ENCODE measurements at places on chromosomes 6 and 20.

- DNase-seq, result no peak
Observed at GRCh38 chr20:1490643-1491195, 501 bp downstream of the SIRPB2 start.

DNA sequence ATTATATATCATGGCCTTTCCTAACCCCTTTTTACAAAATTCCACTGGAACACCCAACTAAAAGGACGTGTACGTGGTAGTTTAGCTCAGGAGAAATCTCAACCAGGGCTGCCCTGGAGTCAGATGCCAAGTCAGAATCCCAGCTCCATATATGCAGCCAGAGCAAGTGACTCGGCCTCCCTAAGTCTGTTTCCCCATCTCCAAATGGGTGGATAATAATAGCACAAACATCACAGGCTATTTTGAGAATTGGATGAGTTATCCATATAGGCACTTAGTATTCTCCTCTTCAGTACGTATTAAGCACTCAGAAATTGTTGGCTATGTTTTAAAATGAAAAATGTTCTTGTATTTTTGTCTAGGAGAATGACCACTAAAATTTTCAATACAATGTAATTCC is 481.5 kb downstream of the CD109 start:
- no peak for DNase-seq

GRCh38 chr6:164928057-164928727 is 381.2 kb downstream of the C6orf118 start:
- no peak for DNase-seq

- no peak for DNase-seq
Observed at GRCh38 chr6:106124015-106124414, 37.9 kb downstream of the PRDM1 start.

- DNase-seq, result no peak
Observed at GRCh38 chr20:2698912-2699311, 6.3 kb downstream of the EBF4 start.

GRCh38 chr6:31643818-31644454 is 8.5 kb downstream of the BAG6 start:
- no peak for DNase-seq

- DNase-seq, result no peak
Observed at GRCh38 chr20:60244373-60245146, 286.3 kb downstream of the CDH26 start.

DNA sequence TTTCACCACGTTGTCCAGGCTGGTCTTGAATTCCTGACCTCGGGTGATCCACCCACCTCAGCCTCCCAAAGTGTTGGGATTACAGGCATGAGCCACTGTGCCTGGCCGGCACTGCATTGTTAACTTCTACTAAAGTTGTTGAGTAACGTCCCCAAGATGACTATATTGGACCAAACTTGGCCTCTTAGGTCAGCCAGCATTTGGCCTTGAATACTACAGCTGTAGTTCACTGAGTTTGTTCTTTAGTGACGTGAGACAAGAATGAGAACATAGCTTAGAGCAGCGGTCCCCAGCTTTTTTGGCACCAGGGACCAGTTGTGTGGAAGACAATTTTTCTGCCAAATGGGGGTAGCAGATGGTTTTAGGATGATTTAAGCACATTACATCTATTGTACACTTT is 237.1 kb downstream of the TBC1D7 start:
- no peak for DNase-seq

DNA sequence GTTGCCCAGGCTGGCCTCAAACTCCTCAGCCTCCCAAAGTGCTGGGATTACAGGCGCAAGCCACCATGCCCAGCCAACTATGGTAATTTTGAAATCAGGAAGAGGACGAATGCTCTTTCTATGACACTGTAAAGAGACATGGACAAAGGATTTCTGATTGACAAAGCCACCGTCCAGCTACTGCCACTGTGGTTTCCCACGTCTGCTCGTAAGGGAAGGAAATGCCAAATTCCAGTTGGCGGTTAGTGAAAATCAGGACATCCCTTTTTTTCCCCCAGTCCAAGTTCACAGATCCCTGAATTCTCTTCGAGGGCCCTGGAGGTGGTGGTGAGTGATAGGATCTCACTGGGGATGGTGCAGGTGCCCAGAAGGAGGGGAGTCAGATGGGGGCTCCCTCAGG is 31.2 kb downstream of the SNAI1 start:
- no peak for DNase-seq

GRCh38 chr6:65524232-65524631 is 182.8 kb downstream of the EYS start:
- DNase-seq, result no peak

DNA sequence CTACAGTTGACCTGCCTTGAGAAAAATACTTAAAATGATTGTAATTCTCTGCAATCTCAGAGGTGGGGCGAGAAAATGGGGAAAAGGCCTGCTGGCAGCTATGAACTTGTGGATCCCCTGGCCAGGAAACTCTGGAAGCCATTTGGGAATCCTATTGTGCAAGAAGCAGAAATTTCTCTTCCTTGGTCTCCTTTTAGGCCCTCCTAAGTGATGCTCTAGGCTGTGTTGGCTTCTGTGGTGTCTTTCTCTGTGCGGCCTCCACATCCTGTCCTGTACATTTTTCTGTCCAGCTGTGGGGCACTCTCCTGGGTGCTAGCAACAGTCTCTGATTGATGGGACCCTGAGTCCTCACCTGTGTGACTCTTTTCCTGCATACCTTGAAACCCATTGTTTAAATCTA is 290.9 kb downstream of the FARS2 start:
- DNase-seq, result no peak

GRCh38 chr6:48426636-48427035 is 315.6 kb upstream of the PTCHD4 start:
- no peak for DNase-seq

GRCh38 chr6:121216928-121217327 is 117.4 kb downstream of the TBC1D32 start:
- DNase-seq, result no peak

- no peak for DNase-seq
Observed at GRCh38 chr6:132411296-132411695, 10.0 kb upstream of the MOXD1 start.

DNA sequence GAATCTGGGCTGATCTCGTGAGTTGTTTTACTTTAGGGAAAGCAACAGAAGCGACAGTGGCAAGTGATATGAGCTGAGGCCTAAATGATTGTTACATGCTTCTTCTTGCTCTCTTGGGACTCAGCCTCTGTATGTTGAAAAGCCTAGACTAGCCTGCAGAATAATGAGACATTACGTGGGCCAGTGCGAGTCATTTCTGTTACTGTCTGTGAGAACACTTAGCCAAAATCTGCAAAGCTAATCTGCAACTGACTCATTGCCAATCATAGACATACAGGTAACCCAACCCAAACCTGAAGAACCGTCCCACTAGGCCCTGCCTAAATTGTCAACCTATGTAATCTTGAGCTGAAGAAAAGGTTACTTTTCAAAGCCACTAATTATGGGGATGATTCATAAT is 77.4 kb upstream of the F13A1 start:
- no peak for DNase-seq

DNA sequence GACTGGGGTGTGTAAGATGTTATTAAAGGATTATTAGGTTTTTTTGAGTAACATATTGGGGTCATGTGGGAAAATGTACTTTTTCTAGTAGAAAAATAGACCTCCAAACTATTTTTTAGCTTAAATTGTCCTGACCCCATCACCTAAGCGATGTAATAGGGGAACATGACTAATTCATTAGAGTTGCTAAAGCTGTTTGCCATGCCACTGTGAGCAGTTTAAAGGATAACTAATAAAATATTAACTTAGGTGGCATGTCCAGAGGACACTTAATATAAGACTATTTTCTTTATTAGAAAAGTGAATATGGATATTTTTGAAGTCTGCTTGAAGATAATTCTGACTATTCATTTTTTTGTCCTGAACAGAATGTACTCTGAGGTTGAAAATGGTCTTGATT is 545.9 kb upstream of the BTBD3 start:
- DNase-seq, result no peak

DNA sequence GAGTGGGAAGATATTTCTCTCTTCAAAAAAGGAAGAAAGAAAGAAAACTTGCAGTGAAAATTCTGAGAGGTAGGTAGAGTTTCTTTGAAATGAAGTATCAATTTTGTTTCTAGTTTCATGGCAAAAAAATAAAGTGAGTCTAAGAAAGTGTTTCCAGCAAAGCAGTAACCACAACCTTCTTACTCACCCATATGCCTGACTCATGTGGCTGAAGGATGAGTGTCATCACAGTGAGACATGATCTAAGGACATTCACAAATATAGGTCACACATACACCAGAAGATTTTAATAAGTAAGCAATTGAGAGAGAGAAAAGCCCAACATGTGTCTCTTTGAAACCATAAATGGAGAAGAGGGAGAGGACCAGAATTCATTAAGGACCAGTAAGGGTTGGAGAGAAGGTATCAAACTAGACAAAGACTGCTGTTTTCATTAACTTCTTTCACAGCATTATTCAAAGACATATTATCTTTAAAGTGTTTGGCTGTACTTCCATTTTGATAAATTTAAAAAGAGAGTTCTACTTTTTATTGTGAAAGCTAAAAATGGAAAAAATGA is 169.5 kb downstream of the FRK start:
- peak; percentile 8 for DNase-seq

DNA sequence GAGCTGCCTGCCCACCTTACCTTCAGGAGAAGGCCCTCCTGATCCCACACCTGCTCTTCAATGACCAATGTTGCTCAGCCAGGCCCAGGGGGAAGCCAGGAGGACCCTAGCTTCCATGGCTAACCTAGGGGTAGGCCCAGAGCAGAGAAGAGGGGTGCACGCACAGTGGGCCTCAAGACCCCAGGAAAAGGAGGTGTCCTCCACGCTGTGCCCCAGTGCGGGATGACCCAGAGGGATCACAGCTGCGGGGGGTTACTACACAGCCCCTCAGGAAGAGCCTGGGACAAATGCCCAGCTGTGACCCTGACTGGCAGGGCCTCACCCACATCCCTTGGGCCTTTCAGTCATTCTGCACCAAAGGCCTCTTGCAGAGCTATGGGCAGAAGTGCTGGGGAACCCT is 31.6 kb upstream of the APMAP start:
- no peak for DNase-seq

GRCh38 chr6:123333000-123333756 is 303.6 kb downstream of the TRDN start:
- no peak for DNase-seq

DNA sequence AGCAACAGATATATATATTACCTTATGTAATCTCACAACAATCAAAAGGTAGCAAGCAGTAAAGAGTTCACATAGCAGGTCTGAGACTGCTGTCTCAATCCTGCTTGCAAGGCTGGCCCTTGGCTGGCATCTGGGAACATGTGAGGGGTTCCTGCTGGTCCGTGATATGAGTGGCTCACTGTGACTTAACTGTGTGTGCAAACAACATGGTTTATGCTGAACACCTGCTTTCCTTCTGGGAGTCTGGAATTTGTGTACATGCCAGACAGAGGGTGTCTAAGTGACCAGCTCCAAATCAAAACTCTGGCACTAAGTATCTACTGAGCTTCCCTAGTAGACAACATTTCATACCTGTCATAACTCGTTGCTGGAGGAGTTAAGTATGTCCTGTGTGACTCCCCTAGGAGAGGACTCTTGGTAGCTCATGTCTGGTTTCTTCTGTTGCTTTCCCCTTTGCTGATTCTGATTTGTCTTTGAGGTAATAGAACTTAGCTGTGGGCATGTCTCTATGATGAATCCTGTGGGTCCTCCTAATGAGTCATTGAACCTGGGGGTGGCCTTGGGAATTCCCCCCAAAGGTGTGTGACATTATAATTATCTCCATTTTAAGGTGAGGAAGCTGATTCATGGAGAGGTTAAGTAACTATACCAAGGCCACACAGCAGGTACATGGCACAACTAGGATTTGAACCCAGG is 131.6 kb upstream of the NEDD9 start:
- peak; percentile 68 for DNase-seq

- no peak for DNase-seq
Observed at GRCh38 chr20:57902473-57902872, 192.7 kb upstream of the PMEPA1 start.

DNA sequence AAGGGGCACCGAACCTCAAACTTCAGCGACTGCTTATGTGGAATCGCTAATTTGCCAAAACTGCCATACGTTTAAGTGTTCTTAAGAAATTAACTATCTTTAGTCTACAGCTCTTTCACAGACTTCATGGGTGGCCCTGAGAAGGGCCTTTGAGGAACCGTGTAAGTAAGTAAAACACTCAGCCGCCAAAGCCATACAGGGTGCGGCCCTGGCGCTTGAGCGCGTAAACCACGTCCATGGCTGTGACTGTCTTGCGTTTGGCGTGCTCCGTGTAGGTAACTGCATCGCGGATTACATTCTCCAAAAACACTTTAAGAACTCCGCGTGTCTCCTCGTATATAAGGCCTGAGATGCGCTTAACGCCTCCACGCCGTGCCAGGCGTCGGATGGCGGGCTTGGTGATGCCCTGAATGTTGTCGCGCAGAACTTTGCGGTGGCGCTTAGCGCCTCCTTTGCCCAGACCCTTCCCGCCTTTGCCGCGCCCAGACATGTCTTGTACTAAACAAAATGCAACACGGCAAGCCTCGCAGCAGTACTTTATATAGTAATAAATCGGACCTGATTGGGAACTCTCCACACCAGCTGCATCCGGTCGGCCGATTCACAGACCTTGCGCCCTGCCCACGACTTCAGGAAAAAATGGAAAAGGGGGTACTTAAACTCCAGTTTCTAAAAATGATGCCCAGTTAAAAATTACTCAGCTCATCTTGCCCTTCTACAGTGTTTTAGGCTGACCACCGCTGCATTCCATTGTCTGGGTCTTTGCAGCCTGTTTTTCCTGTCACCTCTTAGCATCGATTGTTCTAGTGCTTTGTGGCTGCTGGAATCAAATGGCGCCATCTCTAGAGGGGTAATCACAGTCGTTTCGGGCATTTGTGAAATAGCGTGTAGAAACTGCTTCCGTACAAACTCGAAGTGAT is 38.9 kb downstream of the OR2B2 start:
- peak; percentile 78 for DNase-seq
